MCF 10A (cell line): ENCODE measurements at places on chromosomes 6 and 20.

GRCh38 chr6:169212436-169212835, 41.2 kb downstream of the THBS2 start:
- DNase-seq, result no peak

- no peak for DNase-seq
Observed at GRCh38 chr20:48889140-48889790, 32.2 kb upstream of the ARFGEF2 start.

GRCh38 chr20:62645613-62646012, 3.3 kb downstream of the SLCO4A1 start:
- DNase-seq, result no peak

- DNase-seq, result no peak
Observed at GRCh38 chr6:167077241-167077932, 45.5 kb upstream of the CCR6 start.

DNA sequence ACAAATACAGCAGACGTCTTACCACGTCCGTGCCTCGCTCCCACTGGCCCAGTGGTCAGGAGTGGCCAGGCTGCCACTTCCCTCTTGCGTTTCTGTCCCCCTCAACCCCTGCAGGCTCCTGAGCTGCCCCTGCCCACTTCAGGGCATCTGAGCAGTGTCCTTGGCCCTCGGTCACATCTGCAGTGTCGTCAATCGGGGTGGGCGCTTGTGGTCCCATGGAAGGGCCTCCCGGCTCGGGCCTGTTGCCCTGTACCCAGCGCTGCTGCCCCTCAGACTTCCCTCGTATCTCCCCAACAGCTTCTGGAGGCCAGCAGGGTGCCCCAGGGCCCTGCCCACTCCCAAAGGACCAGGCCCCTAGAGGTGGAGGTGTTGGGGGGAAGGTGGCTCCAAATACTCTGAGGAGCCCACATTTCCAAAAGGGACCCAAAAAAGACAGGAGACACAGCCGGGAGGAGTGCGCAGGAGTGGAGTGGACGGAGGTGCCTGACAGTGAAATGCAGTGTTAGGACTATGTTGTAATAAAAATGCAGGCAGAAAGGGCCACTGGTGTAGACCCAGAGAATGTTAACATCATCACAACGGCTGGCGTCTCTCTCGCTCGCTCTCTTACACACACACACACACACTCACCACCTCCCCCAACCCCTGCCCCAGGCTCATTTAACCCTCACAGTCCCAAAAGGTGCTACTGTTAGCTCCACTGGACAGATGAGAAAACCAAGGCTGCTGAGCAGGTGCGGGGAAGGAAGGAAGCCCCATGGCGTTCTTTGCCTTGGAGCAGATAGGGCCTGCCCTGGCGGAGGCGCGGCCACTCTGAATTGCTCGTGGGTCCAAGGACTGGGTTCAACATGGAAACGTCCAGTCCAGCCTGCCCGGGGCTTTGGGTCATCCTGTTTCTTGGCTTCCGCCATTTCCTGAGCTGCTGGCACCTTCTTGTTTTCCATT, 343.9 kb downstream of the ZFAND3 start:
- no peak for DNase-seq

GRCh38 chr6:99790679-99791078, 184.0 kb downstream of the PRDM13 start:
- peak; percentile 10 for DNase-seq

DNA sequence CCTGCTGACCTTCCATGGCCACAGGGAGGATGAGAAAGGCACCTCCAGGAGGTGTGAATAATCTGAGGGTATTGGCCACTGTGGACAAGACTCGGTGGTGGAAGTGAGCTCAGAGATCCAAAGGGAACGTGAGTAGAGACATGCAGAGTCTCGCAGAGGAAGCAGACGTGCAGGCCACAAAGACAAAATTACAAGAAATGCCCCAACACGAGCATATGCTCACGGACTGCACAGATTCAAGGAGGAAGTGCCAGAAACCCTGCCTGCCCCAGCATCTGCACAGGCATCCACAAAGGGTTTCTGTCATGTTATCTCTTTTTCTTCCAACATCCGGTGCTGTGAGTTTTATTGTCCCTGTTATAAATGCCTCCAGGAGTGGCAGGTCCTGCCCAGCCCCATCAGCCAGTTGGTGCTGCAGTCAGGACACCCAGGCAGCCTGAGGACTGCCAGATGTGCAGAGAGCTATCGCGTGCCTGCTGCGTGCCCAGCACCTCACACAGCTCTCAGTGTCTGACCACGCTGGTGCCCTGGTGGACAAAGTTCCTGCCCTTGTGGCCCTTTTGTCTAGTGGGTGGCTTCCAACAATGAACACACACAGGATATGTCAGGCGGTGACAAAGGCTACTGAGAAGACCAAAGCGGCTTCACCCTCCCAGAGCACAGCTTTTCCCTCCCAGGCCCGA, 34.0 kb upstream of the FANCE start:
- DNase-seq, result no peak

GRCh38 chr6:28425944-28426541, 17.2 kb downstream of the ZSCAN23 start:
- DNase-seq, result no peak

- DNase-seq, result no peak
Observed at GRCh38 chr6:36961441-36962435, 7.2 kb downstream of the PI16 start.

- DNase-seq, result no peak
Observed at GRCh38 chr20:59831916-59832270, 101.5 kb downstream of the SYCP2 start.

DNA sequence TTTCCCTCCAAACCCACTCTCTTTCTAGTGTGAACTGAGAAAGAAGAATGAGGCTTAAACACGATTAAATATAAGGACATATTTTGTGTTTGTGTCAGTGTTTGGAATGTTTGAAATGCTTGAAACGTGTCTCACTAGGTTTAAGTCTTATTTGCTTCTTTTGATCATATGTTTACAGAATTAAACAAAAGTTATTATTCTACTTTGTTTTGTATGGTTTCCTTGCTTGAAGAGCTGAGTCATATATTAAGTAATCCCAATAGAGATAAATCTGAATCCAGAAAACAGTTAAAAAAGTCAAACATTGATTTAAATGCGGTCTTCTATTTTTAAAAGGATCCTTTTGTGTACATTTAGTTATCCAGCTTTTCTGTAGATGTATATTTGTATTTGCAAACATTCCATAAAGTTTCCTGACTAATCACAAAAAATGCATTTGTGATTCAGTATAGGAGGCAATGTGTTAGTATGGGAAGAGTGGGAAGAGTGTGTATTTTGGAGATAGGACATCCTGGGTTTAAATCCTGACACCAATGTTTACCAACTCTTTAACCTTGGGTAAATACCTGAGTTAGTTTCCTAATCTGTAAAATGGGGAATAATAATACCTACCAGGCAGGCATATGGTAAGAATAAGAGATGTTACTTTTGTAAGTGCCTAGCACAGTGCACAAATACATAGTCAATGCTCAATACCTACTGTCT, 72.9 kb downstream of the TSBP1 start:
- DNase-seq, result no peak

DNA sequence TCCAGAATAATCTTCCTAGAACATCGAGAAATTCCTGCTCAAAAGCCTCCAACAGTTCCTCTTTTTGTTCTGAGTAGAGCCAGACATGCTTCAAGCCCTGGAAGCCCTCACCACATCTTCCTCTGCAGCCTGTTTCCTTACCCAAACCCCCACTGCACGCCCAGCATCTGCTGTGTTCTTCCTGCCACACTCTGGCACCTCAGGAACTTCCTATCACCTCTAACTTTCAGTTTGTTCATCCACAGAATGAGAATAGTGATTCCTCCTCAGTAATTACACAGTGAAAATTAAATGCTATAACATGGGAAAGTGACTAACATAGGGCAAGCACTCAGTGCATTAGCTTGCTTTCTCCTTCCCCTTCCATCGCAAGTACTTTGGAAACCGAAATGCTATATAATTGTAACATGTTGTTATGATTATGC, 26.3 kb downstream of the C6orf89 start:
- DNase-seq, result no peak

- no peak for DNase-seq
Observed at GRCh38 chr20:38358556-38358955, 12.3 kb downstream of the LBP start.

- DNase-seq, result no peak
Observed at GRCh38 chr20:63165356-63166192, 50.4 kb downstream of the YTHDF1 start.

GRCh38 chr6:33273924-33274902, 2.3 kb downstream of the RPS18 start:
- no peak for DNase-seq

DNA sequence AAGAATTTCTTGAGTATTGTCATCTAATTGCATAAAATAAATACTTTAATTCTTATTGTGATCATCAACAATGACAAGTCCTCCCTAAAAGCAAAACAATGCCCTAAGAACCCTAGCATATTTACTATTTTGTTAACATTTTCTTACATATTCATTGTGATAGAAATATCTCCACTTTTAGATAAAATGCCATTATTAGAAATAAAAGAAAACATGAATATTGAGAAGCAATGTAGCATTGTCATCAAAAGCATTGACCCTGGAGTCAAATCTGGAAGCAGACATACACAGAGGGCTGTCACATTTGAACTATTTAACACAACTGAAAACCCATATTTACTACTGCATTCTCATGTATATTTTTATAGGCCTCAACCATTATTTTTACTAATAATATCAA, 257.7 kb downstream of the SYNE1 start:
- no peak for DNase-seq

- peak; percentile 31 for DNase-seq
Observed at GRCh38 chr6:31048099-31048498, 37.8 kb downstream of the MUC22 start.

DNA sequence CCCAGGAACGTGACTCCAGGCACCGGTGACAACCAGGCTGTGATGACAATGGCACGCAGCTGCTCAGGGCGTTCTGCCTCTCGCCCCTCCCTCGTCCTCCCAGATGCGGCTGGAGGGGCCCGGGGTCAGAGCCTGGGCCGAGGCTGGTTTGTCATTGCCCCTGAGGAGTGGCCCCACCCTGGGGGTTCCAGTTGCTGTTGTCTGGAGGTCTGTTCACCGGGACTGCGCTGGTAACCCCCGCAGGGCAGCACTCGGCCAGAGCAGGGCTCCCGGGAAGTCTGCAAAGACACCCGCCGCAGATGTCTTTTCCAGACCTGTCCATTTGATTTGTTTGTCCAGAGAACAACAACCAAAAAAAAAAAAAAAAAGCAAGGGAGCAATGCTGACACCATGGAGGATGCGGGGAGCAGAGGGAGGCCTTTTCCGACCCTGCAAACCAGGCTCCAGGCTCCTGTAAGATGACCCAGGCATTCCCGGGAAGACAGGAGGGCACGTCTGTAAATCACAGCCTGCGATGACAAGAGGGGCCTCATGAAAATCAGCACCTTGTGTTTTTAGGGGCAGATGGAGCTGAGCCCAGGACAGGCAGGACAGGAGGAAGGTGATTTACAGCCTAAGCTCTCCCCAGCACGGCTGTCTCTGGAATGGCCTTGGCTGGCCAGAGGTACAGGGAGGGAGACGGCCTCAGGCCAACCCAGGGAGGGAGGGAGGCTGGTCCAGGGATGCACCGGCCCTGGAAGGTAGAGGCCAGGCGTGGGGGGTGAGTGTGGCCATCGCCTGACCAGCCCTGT, 189.3 kb downstream of the ERMARD start:
- DNase-seq, result no peak

GRCh38 chr6:193180-193579, 99.1 kb upstream of the DUSP22 start:
- DNase-seq, result no peak

- DNase-seq, result no peak
Observed at GRCh38 chr6:143872201-143872600, 7.9 kb downstream of the ZC2HC1B start.

DNA sequence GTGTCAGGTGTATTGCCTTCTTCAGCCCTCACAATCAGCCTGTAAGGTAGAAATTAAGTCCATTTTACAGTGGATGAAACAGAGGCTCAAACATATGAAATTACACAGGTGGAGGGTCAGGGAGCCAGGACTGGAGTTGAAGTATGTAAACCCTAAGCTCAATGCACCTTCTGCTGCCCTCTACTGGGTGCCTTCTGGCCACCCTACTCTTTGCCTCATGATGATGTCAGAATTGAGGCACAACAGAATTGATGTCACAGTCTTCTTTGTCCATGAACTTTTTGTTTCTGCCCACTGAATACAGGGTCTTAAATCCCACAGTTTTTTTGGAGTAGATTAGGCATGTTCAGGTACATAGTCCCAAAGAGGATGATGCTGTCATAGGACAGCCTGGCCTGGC, 400.8 kb upstream of the CHD6 start:
- no peak for DNase-seq

DNA sequence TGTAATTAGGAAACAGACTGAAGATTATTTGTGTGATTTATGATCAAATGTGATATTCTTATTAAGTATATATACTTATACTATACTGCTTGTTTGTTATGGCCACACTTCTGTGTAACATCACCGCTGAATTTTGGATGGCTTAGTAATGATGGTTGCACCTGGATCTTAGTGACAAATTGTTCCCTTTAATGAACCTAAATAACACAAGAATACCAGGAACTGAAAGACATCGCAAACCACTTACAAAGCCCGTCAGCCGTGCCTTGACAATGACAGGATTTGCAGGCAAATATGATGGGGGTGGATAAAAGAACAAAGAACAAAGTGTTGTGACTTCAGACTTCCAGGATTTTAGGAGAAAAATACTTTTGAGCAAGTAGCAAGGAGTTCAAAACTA, 67.1 kb downstream of the LAMP5 start:
- no peak for DNase-seq

DNA sequence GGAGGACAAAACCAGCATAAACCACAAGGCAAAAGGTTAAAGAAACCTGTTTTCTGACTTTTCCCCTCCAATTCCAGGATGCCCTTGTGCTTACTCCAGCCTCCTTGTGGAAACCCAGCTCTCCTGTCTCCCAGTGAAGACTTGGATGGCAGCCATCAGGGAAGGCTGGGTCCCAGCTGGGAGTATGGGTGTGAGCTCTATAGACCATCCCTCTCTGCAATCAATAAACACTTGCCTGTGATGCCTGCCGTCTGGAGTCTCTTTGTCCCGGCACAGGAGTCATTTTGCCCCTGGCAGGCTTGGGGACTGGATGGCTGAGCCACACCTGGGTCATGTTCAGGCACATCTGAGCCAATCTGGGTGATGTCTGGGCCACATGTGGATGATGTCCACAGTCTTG, 26.6 kb downstream of the BPIFB1 start:
- DNase-seq, result no peak

DNA sequence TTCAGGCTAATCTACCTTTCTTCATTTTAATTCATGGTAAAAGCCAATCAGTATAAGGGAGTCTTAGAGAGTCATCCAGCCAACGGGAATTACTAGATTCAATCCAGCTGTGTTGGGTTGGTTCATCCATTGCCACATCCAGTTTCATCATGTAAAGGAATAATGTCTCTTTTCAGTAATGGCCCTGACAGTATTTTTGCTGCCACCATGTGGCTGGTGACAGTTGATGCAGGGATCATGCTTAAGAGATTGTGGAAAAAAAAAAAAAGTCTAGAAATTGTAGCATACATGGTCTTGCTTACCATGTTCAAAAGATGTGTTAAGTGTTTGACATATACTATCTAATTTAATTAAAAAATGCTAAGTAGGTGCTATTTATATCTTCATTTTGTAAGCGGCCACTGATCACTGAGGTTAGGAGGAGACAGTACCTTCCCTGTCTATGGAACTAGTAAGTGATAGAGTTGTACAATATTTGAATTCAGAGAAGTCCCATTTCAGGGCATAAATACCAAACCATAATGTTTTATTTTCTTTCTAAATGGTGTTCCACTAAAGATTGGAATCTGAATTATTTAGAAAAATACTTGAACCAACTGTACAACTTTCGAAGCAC, 135.9 kb downstream of the KHDRBS2 start:
- DNase-seq, result peak; percentile 73

- DNase-seq, result no peak
Observed at GRCh38 chr6:9398767-9399373, 963.5 kb upstream of the SLC35B3 start.

- no peak for DNase-seq
Observed at GRCh38 chr6:119076173-119076572, 2.3 kb downstream of the FAM184A start.
